NCI-H1436 (cell line): ENCODE measurements at places on chromosomes 1 and 21.

GRCh38 chr1:2639203-2639602, 6.4 kb upstream of the MMEL1 start:
- no peak for DNase-seq

DNA sequence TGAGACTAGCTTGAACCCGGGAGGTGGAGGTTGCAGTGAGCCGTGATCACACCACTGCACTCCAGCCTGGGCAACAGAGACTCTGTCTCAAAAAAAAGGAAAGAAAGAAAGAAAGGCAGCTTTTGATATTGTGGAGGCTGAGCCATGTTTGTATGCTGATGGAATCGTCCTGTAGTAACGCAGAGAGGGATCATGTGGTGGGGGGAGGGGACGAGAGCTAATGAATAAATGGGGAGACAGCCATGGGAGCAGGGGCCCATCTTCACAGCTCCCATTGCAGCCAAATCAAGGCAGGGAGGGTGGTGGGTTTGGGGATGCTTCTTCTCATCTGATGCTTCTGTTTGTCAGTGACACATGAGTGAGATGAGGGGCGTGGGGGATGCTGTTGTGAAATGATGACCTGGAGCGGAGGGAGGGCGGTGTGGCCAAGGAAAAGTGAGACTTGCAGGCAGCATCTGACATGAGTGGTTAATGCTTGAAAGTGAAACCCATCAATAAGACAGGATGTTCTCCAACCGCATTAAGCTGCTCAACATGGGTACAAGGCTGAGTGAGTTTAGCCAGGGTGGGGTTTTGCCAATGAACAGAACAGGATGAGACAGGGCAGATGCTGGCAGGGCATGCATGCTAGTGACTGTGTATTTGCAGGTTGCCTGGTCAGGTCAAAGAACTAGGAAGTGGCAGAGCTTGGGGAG, 16.7 kb downstream of the SPATA21 start:
- no peak for DNase-seq

GRCh38 chr1:157181258-157181657, 43.1 kb upstream of the ETV3 start:
- DNase-seq: no peak

- no peak for DNase-seq
Measured at GRCh38 chr1:4303303-4303702, 351.1 kb upstream of the AJAP1 start.

DNA sequence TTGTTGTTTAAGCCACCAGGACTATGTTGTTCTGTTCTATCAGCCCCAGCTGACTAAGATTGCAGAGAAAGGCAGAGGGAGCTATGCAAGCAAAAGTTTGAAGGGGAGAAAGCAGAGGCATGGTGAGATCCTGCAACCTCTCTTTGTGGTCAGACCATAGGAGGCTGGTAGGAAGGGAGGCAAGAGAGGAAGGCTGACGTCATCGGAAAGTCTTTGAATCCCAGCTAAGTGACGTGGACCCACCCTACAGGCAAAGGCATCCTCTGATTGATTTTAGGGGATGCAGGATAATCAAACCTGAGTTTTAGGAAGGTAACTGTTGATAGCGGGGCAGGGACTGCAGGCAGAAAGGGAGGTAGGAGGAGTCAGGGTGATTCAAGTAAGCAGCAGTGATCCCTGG, 23.3 kb upstream of the TNNI1 start:
- DNase-seq: no peak

GRCh38 chr1:89576013-89576412, 51.4 kb downstream of the LRRC8B start:
- no peak for DNase-seq

GRCh38 chr1:76170084-76170483, 95.5 kb downstream of the ST6GALNAC3 start:
- DNase-seq: no peak

DNA sequence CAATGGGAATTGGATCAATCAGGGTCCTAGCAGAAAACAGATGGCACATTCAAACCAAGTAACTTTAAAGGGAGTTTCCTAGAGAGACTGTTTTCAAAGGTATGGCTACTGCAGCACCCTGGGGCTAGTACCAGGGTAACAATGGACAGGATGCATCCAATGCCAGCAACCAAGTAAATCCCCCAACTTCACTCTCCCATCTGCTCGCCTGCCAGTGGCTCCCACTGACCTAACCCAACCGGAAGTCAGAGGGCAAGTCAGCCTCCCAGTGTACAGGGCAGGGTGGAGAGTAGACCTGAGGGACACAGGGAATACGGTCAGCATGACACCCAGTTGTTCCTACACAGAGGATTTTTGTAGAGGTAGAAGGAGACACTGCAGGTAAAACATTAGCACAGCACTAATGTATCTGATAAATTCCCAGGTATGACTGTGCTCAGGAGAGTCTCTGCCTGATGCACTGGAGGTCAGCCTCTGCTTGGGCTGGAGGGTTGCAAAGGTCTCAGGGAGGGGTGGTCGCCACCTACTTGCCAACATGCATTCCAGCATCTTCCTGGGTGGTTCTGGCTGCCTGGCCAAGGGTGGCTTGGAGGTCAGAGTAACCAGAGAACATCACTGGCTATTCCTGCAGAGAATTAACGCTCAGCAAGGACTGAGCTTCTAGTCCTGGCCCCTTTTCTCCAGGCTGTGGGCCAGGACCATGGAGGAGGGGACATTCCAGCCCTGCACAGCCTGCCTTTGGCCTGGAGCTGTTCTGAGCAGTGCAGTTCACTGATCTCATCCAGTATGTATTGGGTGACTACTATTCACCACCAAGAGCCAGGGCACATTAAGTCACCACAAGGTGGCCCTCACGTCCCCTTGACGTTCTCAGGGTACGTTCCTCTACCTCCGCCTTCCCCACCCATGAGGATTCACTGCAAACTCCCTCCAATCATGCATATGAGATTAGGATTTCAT, 5.1 kb upstream of the GJA4 start:
- DNase-seq: no peak

GRCh38 chr1:195954848-195955247, 653.4 kb downstream of the KCNT2 start:
- DNase-seq: no peak

DNA sequence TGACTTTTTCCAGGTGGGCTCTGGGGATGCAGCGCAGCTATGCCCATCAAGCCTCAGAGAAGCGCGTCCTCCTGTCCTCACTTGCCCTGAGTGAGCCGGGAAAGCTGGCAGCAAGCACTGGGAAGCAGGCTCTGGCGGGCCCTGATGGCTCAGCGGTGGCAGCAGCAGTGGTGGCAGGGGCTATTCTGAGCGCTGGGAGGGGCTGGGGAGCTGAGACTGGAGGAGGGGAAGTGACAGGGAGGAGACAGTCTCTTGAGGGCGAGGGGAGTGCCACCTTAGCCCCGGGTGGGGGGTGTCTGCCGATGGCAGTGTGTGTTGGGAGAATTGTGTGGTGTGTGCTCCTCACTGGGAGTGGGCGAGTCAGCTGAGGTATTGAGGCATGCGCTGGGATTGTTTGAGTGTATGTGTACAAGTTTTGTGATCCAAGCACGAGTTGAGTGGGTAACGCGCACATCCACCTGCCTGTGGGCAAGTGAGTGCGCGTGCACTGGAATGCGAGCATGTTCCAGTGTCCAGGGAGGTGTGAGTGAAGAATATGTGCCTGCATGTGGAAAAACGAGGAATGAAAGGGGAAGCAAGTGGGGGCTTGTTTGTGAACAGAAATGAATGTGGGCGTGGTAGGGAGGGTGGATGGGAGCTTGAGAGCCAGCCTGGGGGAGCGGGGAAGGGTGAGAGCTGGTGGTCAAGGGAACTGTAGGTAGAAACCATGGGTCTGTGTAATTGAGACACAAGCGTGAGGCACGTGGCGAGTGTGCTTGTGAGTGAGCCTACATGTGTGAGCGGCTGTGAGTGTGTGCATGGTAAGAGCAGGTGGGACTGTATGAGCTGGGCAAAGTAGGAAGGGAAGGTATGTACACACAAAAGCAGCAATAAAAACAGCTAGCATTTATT, 2.9 kb upstream of the FOXO6 start:
- no peak for DNase-seq

GRCh38 chr21:41068496-41068895, 99.5 kb upstream of the BACE2 start:
- peak; percentile 8 for DNase-seq

DNA sequence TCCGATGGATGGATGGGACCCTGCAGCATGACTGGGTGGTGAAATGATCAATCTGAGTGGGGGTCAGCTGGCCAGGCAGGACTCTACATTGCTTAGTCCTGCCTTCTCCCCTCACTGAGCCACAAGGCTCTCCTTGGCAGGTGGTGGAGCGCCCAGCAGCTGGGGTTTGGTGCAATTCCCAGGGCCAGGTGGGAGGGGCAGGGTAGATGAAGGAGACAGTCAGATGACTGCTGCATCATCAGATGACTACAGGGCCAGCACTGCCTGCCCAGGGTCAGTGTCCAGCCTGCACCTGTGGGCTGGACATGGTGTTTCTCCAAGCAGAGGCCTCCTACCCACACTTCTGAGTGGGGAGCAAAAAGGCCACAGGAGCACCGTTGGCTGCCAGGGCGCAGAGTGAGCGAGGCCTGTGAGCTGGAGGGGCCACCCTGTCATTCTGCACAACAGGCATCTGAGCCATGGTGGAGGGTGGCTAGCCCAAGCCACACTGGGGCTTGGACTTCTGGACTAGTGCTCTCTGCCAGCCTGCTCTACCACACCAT, 103.9 kb upstream of the EDN2 start:
- no peak for DNase-seq

GRCh38 chr1:39157304-39157703, 47.2 kb upstream of the MACF1 start:
- no peak for DNase-seq

GRCh38 chr1:235504122-235504493, at the start of gene B3GALNT2:
TSS of gene B3GALNT2 (minus strand) at chr1:235504452. CDS start at chr1:235504252, 200 bp downstream.
- DNase-seq: no peak

DNA sequence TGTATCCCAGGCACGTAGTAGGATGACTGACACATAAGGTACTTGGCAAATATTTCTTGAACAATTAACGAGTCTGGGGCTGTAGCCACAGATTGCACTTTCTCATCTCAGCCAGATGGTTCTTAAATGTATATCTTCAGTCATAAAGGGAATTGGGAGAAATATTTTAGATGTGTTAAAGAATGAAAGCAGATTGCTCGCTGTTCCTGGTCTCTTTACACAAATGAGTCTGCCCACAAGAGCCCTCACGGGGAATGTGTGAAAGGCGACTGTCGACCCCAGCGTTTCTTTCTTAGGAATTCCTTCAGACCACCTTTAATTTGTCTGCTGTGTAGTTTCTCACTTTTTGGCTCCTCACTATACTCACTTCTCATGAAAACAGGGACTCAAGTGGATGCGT, 725 bp downstream of the MT1HL1 start:
- no peak for DNase-seq

DNA sequence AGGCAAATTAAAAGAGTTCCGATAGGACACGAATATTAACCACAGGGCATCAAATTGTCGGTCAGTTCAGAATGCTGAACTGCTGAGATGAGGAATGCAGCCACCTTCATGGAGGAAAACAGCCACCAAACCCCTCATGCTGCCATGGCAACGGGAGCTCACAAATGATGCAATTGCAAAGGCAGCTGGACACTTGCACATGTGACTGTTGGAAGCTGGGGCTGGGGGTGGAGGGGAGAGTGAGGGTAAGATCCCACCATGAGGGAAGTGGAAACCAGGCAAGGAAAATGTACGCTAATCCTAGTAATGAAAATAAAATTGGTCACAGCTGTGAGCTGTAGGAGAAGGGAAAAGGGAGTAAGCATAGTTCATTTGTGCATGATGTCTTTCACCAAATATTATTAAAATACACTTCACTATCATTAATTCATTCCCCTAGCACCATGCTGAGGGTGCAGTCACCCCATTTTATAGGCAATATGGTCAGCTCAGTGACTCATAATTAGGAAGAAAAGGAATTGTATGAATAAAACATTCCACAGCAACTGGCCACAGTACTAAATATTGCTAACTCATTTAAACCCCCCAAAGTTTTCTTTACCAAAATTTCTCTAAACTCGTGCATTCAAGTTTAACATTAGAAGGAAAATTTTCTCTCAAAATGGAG, 15.3 kb downstream of the BECN2 start:
- peak; percentile 25 for DNase-seq

- no peak for DNase-seq
Measured at GRCh38 chr1:30660241-30660640, 63.1 kb downstream of the MATN1 start.

DNA sequence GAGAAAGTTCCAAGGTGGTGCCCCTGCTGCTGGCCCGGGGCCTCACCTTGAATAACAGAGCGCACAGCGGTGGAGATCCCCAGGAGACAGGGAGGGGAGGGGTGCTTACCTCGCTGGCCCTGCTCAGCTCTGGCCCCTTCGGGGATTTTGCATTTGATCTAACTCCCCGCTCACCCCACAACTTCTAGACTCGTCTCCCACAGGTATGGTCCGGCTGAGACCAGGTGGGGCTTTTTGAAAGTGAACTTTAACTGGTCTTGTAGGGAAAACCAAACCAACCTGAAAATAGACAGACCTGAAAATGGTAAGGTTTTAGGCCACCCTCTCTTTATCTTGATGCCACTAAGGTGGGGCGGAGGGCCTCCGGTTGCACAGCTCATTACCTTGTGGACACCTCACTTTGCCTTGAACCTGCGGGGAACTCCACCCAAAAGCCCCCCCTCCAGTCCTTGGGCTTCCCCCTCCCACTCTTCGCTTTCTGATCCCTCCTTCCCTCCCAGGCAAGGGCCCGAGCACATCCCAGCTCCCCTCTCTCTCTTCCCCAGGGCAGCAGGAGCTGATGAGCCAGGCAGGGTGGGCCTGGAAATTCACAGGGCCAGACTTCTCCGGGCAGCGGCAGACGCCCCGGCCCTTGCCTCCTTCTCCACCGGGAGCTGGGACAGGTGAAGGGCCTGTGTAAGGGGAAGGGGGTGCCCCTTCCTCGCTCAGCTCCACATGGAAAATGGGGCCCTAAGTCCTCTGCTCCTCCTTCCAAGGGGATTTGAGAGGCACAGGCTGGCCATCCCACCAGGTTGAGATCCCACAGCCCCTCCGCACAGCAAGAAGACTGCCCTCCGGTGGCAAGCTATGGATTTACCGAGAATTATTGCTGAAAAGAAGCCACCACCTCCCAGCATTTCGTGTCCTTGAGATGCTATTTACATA, 16.1 kb downstream of the TNFRSF8 start:
- DNase-seq: peak; percentile 46

- DNase-seq: no peak
Measured at GRCh38 chr21:36188937-36189336, 32.3 kb downstream of the DOP1B start.

GRCh38 chr1:46399307-46399706, 5.2 kb downstream of the FAAH start:
- no peak for DNase-seq

DNA sequence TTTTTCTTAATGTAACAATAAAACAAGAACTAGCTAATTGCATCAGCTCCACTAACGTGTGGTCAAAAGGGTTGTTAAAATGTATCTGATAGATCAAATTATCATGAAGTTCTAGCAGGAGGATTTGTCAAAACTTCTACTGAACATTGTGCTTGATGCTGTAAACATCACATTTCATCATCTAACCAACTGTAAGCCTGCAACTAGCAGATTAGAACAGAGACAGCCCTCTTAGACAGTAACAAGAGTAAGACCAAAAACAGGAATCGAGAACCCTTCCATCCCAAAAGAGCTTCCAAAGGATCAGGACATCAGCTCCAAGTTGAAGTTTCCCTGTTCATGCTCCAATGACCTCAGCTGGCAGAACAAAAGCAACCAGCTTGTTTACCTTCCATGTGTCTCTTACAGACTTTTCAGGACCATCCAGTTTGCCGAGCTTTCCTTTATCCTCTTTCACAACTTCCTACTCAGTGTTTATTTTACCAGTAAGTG, 44.6 kb downstream of the NIBAN1 start:
- DNase-seq: no peak
